Aorta (tissue), 5 donors: ENCODE measurements at places on chromosomes 7 and 10. TPM values are rescaled to one million over a fixed set of nuclear protein-coding genes. Genes with fewer than 3 reads are reported as not detected.
A peak's percentile ranks its signal among the peaks of the same experiment; 100 is the strongest.

The AGR2 gene
- polyA plus RNA-seq: 19.8 TPM

DNA sequence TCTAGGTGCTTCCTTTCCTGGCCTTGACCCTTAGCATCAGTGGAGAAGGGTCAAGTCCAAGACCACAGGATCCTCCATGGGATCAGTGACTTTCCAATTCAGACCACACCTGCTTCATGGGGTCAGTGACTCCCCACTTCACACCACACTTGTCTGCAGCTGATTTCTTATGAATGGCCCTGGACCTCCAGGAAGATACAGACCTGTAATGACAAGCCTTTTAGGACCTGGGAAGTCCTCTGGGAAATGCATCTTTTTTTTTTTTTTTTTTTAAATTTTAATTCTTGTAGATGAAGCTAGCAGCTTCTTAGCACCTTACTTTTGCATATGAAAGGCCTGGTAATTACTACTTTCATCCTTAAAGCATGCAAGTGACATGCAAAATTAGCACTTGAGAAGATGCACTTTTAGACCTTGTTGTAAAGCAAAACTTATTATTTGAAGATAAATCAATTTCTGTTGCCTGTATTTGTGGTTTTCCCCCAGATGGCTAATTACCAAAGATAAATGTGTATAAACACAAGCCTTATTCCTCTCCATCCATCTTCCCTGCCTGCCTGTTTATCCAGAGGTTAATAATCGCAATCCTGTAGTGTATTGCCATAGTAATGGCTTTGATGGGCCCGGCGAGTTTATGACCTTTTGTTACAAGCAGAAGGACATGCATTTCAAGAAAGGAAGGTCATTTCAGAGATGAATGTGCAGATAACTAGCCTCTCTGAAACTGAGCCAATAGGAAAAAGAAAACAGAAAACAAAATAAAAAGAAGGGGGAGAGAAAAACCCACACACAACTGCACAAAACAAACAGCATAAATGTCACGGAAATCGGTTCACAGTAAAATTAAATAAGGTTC lies 1018.7 kb downstream of the TYW1 start:
- no peak for DNase-seq

The SHOC2 gene
- 17.6 TPM for polyA plus RNA-seq

DNA sequence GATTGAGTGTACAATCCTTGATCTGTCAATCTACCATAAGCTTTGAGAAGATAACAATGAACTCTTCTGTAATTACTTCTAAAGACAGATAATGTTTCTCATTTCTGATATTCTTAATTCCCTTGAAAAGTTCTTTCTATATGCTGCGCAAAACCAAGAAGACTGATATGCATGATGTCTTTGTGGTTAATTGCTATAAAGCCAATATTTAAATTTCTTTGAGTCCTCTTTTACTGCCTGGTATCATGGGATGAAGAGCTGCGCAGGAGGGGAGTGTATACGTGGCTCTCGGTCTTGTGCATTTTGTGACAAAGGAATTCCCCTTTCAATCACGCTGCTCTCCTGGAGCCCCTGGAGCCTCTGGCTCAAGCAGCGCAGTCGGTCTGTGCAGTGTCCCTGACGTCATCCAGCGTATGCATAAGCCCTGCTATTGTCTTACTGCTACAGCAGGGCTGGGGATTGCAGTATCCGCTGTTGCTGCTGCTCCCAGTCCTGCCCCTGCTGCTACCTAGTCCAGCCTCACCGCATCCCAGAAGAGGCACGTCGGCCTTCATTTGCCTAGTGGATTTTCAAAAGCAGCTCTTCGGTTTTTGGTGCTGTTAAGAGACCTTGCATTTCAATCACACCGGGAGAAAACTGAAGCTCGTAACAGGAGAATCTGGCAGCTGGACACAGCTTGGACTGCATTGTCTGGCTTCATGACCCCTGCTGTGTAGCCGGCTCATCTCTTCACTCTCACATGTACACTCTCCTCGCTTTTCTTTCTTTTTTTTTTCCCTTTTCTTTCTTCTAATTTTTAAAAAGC lies 66.7 kb downstream of the ST7 start:
- peak; percentile 82 for DNase-seq

- no peak for DNase-seq
Observed at GRCh38 chr7:127874951-127875608, 156.2 kb downstream of the LRRC4 start.

GRCh38 chr7:112173568-112173905 lies 32.7 kb downstream of the DOCK4 start:
- no peak for DNase-seq

- no peak for DNase-seq
Observed at GRCh38 chr10:102268375-102268888, 23.1 kb downstream of the GBF1 start.

The MOSPD3 gene
- polyA plus RNA-seq: 14.0 TPM

The CYP2C19 gene
- polyA plus RNA-seq: not detected

DNA sequence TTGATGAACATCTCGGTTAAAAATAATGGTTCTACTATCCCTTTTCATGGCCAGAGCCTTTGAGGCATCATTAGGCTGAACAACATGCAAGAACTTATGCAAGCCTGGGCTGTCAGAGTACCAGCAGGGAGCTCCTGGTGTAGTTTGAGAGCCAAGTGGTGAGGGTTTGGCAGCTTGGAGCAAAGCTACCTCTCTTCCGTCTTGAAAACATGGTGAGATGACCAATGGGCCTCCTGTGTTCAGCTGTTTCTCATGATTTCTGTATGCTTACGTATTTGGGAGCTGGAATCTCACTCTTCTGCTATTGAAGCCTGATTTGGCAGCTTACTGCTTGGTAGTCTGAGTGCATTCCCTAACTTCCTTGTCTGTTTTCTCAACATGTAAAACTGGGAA lies 150.4 kb downstream of the CXCL12 start:
- DNase-seq: no peak

DNA sequence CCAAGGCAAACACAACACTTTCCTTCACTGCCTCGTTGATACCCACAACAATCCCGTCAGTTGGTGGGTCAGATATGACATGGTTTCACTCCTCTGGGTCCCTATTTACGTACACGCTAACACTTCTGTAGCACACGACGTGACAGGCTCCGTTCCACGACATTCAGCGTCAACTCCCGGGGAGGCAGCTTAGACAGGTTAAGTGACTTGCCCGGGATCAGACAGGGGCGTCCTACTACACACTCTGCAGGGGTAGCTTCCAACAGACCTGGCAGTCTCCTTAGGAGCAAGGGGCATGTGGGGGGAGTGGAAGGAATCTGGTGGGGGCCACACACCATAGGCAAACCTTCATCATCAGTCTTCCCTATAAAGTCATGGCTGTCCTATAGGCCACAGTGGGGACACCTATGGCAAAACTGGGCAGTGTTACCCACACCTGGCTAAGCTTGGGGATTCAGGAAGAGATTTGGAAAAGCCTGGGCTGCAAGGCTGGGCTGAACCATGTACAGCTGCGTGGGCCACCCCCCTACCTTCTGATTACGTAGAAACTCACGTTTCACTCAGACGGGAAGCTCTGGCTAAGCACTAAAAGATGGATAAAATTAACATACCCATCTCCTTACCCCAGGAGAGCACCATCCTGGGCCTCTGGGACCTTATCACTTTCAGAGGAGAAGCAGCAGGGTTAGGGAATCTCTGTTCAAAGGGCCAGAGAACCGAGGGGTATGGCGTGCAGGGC lies 2.0 kb downstream of the TYSND1 start:
- peak; percentile 68 for DNase-seq

The HOXA5 gene
- 2.7 TPM for polyA plus RNA-seq

The POLL gene
- 53.8 TPM for polyA plus RNA-seq

DNA sequence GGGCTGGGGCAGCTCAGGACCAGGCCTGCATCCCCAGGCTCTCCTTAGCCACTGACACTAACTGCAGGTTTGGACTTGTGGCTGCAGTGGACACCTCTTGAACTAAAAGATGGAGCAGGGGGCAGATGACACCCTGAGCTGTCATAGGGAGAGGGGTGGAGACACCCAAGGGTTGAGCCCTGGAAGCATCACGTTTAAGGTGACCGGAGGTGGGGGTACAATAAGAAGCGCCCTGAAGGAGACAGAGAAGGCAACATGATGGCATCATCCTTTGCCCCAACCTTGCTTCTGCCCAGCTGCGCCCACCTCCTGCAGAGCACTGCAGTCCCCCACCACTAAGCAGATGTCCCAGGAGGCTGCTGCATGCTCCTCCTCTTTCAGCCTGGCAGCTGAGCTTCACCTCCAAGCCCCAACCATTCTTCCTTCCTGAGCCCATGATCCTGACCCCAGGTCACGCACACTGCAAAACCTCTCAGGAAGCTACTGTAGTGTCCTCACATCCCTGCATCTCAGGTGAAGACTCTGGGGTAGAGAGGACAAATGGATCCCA lies 25.5 kb downstream of the OGDHL start:
- no peak for DNase-seq

DNA sequence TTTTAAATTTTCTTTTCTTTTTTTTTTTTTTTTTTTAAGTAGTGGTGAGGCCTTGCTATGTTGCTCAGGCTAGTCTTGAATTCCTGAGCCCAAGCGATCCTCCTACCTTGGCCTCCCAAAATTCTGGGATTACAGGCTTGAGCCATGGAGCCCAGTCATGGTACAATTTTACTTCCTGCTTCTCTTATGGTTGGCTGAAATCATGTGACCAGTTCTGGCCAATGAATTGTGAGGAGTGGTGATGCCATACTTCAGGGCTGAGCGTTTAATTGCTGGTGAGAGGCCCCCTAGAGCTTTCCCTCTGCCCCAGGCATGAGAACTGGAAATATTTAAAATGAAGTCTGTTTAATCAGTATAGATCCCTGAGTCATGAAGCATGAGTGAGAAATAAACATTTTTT lies 22.2 kb upstream of the BAIAP2L1 start:
- DNase-seq: no peak

The NCOA4 gene
- 108 TPM for polyA plus RNA-seq

DNA sequence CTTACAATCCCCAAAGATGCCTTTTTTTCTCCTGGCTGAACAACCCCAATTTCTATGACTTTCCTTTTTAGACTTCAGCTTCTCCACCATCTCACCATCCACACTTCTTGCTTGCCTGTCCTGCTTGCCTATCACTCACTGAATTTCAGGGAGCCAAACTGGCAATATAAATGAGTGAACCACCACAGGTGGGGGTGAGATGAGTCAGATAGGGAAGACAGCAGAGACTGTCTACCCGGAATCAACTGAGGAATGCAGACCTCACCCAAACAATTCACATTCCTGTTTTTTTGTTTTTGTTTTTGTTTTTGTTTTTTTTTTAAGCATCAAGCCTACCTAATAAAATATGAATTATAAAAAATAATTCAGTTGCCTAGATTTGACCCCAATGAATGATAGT lies 273.8 kb downstream of the NRG3 start:
- DNase-seq: no peak

- no peak for DNase-seq
Observed at GRCh38 chr10:96619796-96620773, 33.3 kb upstream of the TM9SF3 start.

GRCh38 chr7:2299131-2299829 lies 15.0 kb downstream of the SNX8 start:
- no peak for DNase-seq

DNA sequence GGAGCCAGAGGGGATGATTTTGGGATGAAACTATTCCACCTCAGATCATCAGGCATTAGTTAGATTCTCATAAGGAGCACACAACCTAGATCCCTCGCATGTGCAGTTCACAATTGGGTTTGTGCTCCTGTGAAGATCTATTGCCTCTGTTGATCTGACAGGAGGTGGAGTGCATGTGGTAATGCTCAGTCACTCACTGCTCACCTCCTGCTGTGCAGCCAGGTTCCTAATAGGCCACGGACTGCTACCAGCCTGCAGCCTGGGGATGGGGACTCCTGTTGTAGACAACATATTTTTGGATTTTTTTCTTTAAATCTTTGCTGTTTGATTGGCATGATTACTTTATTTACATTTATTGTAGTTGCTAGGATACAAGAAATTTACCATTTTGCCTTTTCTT lies 765.0 kb downstream of the INHBA start:
- DNase-seq: no peak

DNA sequence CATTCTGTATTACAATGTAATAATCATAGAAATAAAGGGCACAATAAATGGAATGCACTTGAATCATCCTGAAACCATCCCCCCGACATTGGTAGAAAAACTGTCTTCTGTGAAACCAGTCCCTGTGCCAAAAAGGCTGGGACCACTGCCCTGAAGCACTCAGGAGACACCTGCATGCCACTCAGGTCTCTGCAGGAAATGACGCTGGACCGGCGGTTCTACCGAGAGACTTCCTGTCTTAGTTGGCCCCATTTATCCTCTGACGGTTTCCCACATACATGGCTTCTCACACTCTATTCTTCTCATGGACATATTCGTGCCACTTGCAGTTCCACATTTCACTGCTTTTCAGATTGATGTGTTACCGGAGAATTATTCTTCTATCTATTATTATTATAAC lies 617.5 kb downstream of the SDK1 start:
- no peak for DNase-seq

- DNase-seq: no peak
Observed at GRCh38 chr7:126445991-126446390, 806.8 kb downstream of the GRM8 start.

The THSD7A gene
- not detected for polyA plus RNA-seq

DNA sequence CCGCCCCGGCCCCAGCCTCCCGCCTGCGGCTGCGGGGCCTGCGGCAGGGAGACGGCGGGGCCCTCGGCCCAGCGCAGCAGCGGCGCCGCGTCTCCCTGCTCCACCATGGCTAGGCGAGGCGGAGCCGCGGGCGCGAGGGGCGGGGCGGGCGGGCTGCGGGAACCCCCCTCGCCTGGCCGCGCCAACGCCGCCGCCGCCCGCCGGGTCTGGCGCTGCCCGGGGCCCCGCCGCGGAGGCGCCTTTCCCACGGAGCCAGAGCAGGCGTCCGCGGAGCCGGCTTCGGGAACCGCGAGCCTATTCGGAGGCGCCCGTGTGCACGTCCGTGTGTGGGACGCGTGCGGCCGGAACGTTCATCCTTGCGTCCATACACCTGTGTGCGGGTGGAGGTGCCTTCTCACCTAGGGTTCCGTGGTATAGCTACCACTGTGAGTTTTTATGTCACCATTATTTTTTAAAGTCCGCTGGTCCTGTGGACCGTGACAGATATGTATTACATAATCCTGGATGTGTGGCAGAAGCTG lies at the start of gene DENND11:
TSS of gene DENND11 (minus strand) at position 120 of the 521 bp plus-strand sequence. CDS start at position 107, 13 bp downstream.
- peak; percentile 55 for DNase-seq
